ENCODE measurements at places on chromosomes 4 and X. TPM values are rescaled to one million over a fixed set of nuclear protein-coding genes. Genes with fewer than 3 reads are reported as not detected.

DNA sequence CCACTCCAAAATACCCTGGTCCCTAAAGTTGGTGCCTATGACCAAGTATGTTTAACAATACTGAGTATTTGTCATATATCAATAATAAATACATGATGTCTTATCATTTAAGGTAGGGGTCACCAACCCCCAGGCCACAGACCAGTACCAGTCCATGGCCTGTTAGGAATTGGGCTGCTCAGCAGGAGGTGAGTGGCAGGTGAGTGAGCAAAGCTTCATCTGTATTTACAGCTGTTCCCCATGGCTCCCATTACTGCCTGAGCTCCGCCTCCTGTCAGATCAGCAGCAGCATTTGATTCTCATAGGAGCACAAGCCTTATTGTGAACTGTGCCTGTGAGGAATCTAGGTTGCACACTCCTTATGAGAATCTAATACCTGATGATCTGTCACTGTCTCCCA lies 126.2 kb downstream of the HNRNPD start:
- no peaks in the 10 kb centered on the region for H3K36me3 ChIP-seq
- DNase-seq: no peak
- no peaks in the 10 kb centered on the region for H3K4me1 ChIP-seq
- H3K27ac ChIP-seq: no peak overlapping the region
- no peaks in the 10 kb centered on the region for H3K27me3 ChIP-seq

DNA sequence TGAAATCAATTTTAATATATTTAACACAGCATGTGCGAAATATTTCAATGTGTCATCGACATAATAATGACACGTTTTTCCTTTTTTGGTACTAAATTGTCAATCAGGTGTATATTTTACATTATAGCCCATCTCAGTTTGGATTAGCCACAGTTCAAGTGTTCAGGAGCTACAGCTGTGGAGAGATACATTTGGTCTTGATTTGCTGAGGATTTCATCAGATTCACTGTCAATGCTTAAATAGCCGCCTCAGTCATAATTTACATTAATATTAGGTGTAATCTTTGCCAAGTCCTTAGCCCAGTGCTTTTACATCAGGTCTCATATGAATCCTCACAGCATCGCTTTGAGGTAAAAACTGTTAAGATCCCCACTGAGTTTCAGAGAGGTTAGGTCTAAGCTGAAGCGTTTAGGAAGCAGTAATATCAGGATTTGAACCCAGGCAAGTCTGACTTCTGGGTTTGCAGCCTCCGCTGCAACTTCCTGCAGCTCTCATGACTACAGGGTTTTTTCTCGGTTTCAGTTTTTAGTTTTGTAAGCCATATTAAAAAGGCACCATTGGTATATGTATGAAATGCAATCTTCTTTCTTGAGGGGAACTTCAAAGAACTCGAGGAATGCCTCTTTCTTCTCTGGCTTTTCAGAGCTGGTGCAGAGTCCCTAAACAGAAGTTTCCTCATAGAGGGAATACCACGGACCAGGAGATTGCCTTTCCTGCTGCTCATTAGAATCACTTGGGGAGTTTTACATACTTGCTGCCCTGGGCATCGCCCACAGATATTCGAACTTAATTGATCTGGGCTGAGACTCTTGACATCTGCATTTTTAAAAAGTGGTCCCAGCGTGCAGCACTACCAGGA lies 6.4 kb downstream of the MTM1 start:
- no peak overlapping the region for H3K27ac ChIP-seq
- no peak overlapping the region for H3K4me3 ChIP-seq
- peaks cover 29% of the 10 kb centered on the region for H3K4me1 ChIP-seq
- H3K27me3 ChIP-seq: no peaks in the 10 kb centered on the region

- DNase-seq: no peak
- H3K27ac ChIP-seq: no peak overlapping the region
- H3K4me1 ChIP-seq: peaks cover 31% of the 10 kb centered on the region
- peaks cover 1% of the 10 kb centered on the region for H3K27me3 ChIP-seq
Observed at GRCh38 chr4:38166082-38166481, 205.9 kb downstream of the PTTG2 start.

- no peak overlapping the region for H3K27ac ChIP-seq
- H3K4me3 ChIP-seq: no peak overlapping the region
Observed at GRCh38 chr4:9765091-9765490, 16.3 kb upstream of the DRD5 start.

DNA sequence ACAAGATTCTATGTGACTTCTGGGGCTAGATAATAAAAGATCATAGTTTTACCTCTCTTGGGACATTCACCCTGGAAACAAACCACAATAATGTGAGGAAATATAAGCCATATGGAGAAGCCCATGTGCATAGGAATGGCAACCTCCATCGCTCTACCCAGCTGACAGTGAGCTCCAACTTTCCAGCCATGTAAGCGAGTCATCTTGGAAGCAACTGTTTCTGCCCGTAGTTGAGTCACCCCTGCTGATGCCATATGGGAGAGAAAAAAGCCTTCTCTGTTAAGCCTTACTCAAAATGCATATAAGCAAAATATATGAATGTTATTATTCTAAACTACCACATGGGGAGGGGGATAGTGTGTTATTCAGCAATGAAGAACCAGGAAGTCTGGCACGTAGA lies 31.4 kb upstream of the RELL1 start:
- H3K27ac ChIP-seq: no peak overlapping the region
- no peak overlapping the region for H3K4me3 ChIP-seq
- no peaks in the 10 kb centered on the region for H3K27me3 ChIP-seq
- no peaks in the 10 kb centered on the region for H3K4me1 ChIP-seq
- no peak for DNase-seq

DNA sequence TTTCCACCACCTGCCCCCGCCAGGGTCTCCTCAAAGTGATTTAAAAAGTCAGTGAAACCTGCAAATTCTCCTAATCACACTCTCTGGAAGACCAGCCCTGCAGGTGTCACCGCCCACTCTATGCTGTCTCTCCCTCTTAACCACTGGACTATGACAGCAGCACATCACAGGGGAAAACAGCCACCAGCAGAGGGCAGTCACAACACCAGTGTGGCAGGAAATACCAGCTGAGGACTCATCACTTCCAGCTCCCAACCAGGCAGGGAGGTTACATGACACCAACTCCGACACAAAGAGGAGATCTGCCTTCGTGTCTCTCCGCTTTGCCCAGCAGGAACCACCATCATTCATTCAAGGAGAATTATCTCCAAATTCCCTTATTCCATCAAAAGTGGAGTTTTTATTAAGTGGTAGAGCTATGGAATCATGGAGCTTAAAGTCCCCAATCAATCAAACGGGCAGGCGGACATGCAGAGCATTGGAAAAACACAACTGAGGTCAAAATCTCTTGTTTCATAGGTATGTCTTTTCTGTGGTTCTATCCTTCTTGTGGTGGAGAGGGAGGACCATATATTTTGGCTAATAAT lies 91.3 kb downstream of the NSUN7 start:
- DNase-seq: peak; percentile 86
- peaks cover 13% of the 10 kb centered on the region for H3K36me3 ChIP-seq
- H3K27ac ChIP-seq: no peak overlapping the region
- H3K4me3 ChIP-seq: no peak overlapping the region

FAM184B gene
- 0.08 TPM for total RNA-seq

GATA1 gene
- total RNA-seq: not detected

P2RY8 gene
- total RNA-seq: not detected

LANCL3 gene
- total RNA-seq: 0.46 TPM
